ENCODE measurements at places on chromosomes 13 and 19. TPM values are rescaled to one million over a fixed set of nuclear protein-coding genes. Genes with fewer than 3 reads are reported as not detected.

The CNMD gene
- total RNA-seq = not detected

The LPAR2 gene
- total RNA-seq = under 0.01 TPM

The CERS1 gene
- 0.90 TPM for total RNA-seq

- DNase-seq = no peak
These were observed 74.7 kb downstream of the SERP2 start for GRCh38 chr13:44448373-44448772.

DNA sequence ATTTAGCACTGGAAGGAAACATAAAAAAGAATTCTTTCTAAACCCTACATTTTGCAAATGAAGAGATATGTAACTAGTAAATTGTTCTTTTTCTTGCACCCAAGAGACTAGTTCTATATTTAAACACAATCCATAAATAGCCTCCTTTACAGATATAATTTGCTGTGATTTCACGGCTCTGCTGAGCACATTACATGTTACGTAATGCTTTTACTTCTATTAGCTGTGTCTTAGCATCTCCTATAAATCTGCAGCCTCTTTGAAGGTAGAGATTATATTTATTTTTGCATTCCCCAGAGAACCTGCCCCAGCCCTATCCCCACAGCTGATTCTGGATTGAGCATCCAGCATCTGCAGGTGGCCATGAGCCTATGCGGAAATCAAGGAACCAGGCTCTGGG lies 32.2 kb downstream of the LACC1 start:
- no peak for DNase-seq

DNA sequence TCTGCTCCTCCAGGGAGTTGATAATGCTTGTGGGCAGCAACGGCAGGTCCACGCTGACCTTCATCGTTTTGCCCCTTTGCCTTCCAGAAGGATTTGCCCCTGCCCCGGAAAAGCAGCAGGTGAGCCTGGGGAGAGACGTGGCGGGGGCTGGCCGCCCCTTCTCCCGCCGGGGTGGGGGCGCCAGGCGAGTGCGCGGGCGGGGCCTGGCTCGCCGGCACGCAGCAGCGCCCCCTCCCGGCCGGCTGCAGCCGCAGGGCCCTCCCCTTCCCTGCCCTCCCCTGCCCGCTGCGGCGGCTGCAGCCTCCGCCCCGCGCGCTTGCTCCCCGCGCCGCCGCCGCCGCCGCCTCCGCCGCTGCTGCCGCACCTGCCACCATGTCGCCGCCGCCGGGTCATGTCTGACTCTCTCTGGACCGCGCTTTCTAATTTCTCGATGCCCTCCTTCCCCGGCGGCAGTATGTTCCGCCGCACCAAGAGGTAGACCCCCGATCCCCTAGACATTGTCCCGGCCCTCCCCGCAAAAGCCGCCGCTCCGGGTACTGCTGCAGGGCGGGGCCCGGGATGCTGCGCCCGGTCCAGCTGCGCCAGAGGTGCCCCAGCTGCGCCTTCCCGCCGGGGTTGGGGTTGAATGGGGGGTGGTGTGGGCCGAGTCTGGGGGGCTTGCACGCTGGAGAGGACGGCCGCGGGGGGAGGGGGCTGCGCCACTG lies at the start of gene MAST1:
Gene MAST1, plus strand, starts transcription at position 334 of the 704 bp plus-strand sequence. Its CDS starts 58 bp downstream, at position 392.
- DNase-seq = no peak

- no peak for DNase-seq
These were observed 86.1 kb downstream of the RAP2A start for GRCh38 chr13:97520061-97520460.

GRCh38 chr19:45645631-45646344 lies 6.6 kb upstream of the EML2 start:
- peak; percentile 80 for DNase-seq

DNA sequence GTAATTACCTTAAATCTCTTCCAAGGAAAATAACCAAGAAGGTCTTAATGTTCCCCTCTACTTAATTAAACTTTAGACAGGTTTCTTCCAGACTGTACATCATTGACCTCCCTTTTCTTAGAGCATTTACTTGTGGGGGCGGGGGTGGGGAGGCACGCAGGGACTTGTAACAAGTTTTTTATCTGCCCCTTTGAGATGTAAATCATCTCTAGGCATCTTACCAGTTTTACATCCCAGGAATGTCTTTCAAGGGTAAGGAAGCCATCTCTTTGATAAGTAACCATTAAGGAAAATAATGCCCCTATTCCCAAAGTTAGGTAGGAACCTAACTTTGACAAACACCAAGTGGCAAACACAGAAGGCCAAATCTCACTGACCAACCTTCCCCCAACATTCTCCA lies 528.6 kb downstream of the SUCLA2 start:
- no peak for DNase-seq
